Left lobe of liver (tissue), 2 donors: ENCODE measurements at places on chromosomes 6 and 20. TPM values are rescaled to one million over a fixed set of nuclear protein-coding genes. Genes with fewer than 3 reads are reported as not detected.

RGS19 gene
- total RNA-seq = 4.6 TPM

SAMD5 gene
- 12.0 TPM for total RNA-seq

- no peak for DNase-seq
These were observed 891 bp upstream of the POU3F2 start for GRCh38 chr6:98833307-98834059.

DNA sequence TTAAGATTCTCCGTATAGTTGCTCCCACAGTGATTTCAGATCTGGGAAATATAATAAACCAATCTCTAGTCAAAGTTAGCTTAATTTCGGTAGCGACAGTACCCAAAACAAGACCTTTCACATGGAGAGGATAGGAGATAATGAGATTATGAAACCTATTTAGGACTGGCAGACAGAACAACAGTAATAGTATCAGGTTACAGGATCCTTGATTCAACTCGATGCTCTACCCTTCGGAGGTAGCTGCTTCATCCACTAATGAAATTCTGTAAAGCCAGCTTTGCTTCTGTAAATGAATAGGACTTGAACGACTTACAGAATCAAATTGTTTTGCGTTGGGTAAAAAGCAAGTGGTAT, 534 bp upstream of the AKIRIN2 start:
- no peak for DNase-seq

- DNase-seq = no peak
These were observed 420.9 kb upstream of the PLCB4 start for GRCh38 chr20:8647961-8648441.
